ENCODE measurements at places on chromosomes 7 and 10. TPM values are rescaled to one million over a fixed set of nuclear protein-coding genes. Genes with fewer than 3 reads are reported as not detected.

GRCh38 chr7:15905251-15906040 is 219.0 kb upstream of the MEOX2 start:
- ATAC-seq, result no peak

Gene CAMK2G
- 26.0 TPM for total RNA-seq

GRCh38 chr10:46255801-46256747 is 30.7 kb upstream of the ANTXRL start:
- ATAC-seq, result peak; percentile 59

Gene GHRHR
- 4.8 TPM for total RNA-seq

DNA sequence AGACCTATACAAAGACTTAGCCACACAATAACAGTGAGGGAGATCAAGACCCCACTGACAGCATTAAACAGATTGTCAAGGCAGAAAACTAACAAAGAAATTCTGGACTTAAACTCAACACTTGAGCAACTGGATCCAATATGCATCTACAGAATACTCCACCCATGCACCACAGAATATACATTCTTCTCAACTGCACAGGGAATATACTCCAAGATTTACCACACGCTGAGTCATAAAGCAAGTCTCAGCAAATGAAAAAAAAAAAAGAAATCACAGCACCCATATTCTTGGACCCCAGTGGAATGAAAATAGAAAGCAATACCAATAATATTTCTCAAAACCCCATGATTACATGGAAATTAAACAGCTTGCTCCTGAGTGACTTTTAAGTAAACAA is 680.2 kb downstream of the PCDH15 start:
- no peak for ATAC-seq

Gene CPN1
- not detected for total RNA-seq

Gene MDFIC
- total RNA-seq, result 1.6 TPM

DNA sequence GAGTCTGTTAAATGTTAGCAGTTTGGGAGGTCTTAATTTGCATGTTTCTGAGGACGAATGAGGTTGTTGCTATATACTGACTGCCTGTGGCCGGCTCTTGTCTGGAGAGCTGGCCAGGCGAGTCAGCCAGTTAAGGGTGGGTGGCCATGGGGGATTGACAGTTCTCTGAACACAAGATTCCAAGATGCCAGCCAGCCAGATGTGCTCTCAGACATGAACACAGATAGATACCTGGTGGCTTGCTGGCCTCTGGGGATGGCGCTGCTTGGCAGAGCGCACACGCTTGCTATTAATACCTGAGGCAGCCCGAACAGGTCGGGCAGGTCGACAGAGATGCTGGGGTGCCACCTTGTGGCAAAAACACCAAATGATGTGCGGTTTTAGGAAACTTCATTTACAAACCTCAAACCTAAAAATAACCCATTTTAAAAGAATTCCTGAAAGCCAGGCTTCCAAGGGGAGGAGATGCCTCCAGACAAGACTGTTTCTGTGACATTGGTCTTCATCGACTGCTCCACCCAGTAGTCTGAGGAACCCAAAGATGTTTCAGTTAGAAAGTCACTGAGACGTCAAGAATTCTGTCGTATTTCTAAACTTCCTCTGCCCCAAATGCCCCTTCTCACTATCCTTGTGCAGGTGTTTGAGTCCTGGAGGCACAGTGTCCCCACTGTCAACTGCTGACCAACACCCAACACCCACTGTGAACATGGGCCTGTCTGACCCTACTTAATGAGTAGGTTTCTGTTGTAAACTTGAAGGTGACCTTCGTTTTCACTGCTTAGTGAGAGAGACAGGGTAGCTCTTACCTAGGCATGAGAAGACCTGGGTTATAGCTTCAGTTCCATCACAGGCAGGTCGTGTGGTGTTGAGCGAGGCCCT is 123.4 kb downstream of the NT5C2 start:
- ATAC-seq, result peak; percentile 90

All from motor neuron (in vitro differentiated cells).